Left lung (tissue), 14 donors: ENCODE measurements at places on chromosomes 1 and 21. TPM values are rescaled to one million over a fixed set of nuclear protein-coding genes. Genes with fewer than 3 reads are reported as not detected.

GRCh38 chr21:42423685-42424084, 20.0 kb downstream of the UBASH3A start:
- H3K27me3 ChIP-seq: no peaks in the 10 kb centered on the region
- H3K27ac ChIP-seq: no peak overlapping the region
- H3K4me3 ChIP-seq: no peak overlapping the region
- no peak for DNase-seq
- H3K4me1 ChIP-seq: peaks cover 18% of the 10 kb centered on the region

DNA sequence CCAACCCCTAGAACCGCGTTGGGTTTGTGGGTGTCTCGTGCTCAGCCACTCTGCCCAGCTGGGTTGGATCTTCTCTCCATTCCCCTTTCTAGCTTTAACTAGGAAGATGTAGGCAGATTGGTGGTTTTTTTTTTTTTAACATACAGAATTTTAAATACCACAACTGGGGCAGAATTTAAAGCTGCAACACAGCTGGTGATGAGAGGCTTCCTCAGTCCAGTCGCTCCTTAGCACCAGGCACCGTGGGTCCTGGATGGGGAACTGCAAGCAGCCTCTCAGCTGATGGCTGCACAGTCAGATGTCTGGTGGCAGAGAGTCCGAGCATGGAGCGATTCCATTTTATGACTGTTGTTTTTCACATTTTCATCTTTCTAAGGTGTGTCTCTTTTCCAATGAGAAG, 18.7 kb downstream of the TFF3 start:
- no peaks in the 10 kb centered on the region for H3K36me3 ChIP-seq
- H3K4me3 ChIP-seq: no peak overlapping the region
- no peaks in the 10 kb centered on the region for H3K4me1 ChIP-seq
- peak; percentile 37 for DNase-seq
- H3K27me3 ChIP-seq: no peaks in the 10 kb centered on the region

- no peak overlapping the region for H3K4me3 ChIP-seq
- no peaks in the 10 kb centered on the region for H3K4me1 ChIP-seq
- H3K27ac ChIP-seq: no peak overlapping the region
- no peak for DNase-seq
- H3K27me3 ChIP-seq: no peaks in the 10 kb centered on the region
Observed at GRCh38 chr21:29365661-29366265, 67.0 kb downstream of the BACH1 start.

DNA sequence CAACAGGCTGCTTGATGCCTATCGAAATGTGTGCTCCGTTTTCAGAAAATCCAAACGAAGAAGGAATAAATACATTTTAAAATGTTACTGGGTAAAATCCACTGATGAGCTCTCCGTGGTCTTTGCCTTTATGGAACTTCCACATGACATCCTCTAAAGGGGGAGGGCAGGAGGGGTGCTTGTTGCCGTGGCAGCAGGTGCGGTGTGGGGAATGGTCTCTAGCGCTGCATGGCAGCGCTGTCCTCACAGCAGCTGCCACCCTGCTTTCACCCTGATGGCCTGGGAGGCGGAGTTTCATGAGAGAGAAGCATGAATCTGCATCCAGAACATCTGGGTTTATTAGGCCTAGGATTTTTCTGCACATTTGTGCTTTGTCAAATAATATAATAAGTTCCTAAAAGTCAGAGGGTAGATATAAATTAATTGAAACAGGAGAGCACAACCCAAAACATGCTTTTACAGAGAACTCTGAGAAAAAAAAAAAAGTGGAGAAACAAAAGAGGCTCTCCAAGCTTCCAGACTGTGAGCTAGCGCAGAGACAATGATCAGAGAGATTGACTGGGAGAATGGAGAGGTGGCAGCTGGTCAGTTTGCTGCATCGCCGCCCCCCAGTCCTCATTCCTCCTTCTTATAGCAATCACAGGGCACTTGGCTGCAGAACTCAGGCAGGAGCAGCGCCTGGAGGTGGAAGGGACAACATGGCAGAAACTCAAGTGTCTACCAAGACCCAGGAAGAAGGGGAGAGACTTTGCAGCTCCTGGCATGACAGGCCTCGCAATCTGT, 228.6 kb downstream of the DSCAM start:
- no peak for DNase-seq
- no peak overlapping the region for H3K4me3 ChIP-seq
- H3K36me3 ChIP-seq: no peaks in the 10 kb centered on the region
- H3K27ac ChIP-seq: no peak overlapping the region
- no peaks in the 10 kb centered on the region for H3K27me3 ChIP-seq

DNA sequence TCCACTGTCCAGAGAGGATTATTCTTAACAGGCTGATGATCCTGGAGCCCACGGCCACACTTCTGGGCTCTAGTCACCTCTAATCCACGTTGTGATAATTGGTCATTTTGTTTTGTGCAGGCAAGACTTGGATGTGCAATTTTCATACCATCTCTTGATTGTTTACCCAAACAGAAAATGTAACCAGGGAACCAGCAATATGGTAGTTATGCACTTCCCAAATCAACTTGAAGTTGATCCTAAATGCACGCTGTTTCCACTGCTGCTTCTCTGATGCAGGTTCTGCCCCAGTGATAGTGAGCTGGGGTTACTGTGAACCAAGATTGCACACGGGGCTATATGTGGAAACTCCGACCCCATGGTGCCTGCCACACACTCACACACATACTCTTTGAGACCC, 14.7 kb upstream of the KCNJ15 start:
- no peaks in the 10 kb centered on the region for H3K36me3 ChIP-seq
- DNase-seq: no peak
- no peak overlapping the region for H3K27ac ChIP-seq
- peaks cover 53% of the 10 kb centered on the region for H3K4me1 ChIP-seq
- no peaks in the 10 kb centered on the region for H3K27me3 ChIP-seq

GRCh38 chr1:94004924-94005323, 95.7 kb upstream of the GCLM start:
- H3K4me3 ChIP-seq: no peak overlapping the region
- DNase-seq: no peak
- H3K4me1 ChIP-seq: no peaks in the 10 kb centered on the region
- H3K36me3 ChIP-seq: no peaks in the 10 kb centered on the region
- H3K27ac ChIP-seq: no peak overlapping the region
- no peaks in the 10 kb centered on the region for H3K27me3 ChIP-seq

- H3K4me3 ChIP-seq: no peak overlapping the region
- peaks cover 38% of the 10 kb centered on the region for H3K4me1 ChIP-seq
- no peak overlapping the region for H3K27ac ChIP-seq
- DNase-seq: no peak
Observed at GRCh38 chr21:26137379-26138060, 33.0 kb downstream of the APP start.

- H3K4me3 ChIP-seq: no peak overlapping the region
- H3K4me1 ChIP-seq: no peaks in the 10 kb centered on the region
- no peak overlapping the region for H3K27ac ChIP-seq
- no peaks in the 10 kb centered on the region for H3K27me3 ChIP-seq
- no peak for DNase-seq
Observed at GRCh38 chr21:41630249-41630648, 122.3 kb upstream of the TMPRSS2 start.

DNA sequence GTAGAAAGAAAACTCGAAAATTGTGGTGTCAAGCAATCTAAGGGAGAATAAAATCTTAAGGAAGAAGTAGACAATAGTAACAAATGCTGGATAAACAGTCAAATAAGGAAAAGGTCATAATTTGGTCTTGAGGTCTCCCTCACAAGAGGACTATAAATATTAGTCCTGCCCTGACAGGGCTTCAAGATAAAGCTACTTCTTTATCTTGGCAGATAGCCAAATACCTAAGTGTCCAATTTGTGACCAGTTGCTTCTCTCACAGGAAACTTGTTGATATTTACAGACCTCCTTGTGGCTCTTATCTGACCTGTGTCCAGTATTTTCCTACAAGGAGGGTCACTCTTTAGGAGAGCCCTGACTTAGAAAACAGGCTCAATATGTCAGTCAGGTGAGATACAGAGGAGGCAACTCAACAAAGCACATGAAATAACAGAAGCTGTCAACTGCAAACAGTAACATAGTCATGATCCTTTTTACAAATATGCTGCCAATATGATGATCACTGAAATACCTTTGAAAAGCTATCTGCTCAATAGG, 88.8 kb downstream of the TNNI3K start:
- H3K4me3 ChIP-seq: no peak overlapping the region
- H3K27me3 ChIP-seq: no peaks in the 10 kb centered on the region
- DNase-seq: peak; percentile 5
- no peak overlapping the region for H3K27ac ChIP-seq

GRCh38 chr1:39751595-39751994, 12.9 kb downstream of the PPIE start:
- H3K4me3 ChIP-seq: no peak overlapping the region
- H3K27me3 ChIP-seq: no peaks in the 10 kb centered on the region
- H3K27ac ChIP-seq: no peak overlapping the region

DNA sequence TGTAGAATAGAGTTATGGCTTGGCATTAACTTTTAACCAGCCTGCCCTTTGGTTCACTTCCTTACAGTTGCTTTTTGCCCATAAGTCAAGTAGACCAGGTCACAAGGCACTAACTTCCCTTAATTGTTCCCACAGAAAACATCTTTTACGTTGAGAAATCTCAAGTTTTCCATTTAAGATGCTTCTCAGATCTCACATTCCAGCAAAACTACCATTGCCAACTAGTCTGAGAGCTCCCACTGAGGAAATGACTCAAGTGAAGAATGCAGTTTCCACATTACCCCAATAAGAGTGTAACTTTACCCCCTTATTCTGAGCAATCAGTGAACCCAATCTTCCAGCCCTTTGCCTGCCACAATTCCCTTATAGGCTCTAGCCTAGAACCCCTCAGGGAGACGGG, 502.2 kb upstream of the OLFM3 start:
- no peak overlapping the region for H3K27ac ChIP-seq
- no peak for DNase-seq
- no peak overlapping the region for H3K4me3 ChIP-seq
- H3K27me3 ChIP-seq: no peaks in the 10 kb centered on the region

DNA sequence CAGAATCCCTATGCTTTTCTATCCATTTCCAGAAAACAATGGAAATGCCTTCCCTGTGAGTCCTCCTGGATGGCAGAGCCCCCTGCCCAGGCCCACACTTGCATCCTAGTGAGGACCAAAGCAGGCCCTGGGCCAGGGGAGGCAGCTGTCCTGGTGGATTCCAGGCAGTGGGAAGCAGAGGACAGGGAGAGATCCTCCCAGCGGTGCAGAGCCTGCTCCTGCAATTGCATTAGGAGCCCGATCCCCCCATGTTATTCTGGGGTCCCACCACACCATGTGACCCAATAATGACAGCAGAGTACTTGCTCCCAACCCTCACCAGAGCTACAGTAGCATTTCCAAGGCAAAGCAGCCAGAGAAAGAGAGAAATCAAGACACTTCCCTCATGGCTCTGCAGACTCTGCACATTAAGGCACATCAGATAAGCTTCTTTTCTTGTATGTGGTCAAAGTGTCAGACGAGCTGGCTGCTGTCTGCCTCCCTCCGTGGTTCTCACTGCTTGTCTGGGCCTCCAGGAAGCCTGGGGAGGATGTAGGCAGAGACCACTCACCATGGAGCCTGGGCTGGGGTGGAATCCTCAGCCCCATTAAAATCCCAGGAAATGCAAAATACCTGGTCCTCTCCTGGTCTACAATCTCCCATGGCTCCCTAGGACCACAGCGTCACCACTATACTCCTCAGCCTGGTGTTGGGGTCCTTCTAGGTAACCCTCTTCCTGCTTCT, 54.9 kb upstream of the RUNX3 start:
- no peaks in the 10 kb centered on the region for H3K4me1 ChIP-seq
- DNase-seq: no peak
- H3K27ac ChIP-seq: no peak overlapping the region
- no peaks in the 10 kb centered on the region for H3K36me3 ChIP-seq
- H3K4me3 ChIP-seq: no peak overlapping the region
- H3K27me3 ChIP-seq: no peaks in the 10 kb centered on the region

- H3K36me3 ChIP-seq: no peaks in the 10 kb centered on the region
- H3K27me3 ChIP-seq: no peaks in the 10 kb centered on the region
- no peak for DNase-seq
- H3K4me3 ChIP-seq: no peak overlapping the region
Observed at GRCh38 chr1:239260842-239261241, 125.5 kb upstream of the CHRM3 start.

DNA sequence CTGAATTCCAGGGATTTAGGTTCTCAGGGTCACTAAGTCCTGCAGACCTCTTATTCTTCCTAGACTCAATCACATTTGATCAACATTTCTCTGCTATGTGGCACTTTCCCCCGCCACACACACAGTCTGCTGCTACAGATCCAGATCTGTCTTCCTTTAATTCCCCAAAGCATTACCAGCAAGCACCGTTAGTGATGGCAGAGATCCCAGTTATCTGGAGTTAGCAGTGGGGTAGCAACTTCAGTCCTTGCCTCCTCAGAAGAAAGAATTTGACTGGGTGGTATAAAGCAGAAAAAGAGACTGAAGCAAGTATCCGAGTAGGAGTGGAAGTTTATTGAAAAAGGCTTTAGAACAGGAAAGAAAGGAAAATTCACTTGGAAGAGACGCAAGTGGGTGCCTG, 100.4 kb upstream of the ETV3 start:
- peaks cover 3% of the 10 kb centered on the region for H3K4me1 ChIP-seq
- no peak overlapping the region for H3K27ac ChIP-seq
- no peak for DNase-seq

DNA sequence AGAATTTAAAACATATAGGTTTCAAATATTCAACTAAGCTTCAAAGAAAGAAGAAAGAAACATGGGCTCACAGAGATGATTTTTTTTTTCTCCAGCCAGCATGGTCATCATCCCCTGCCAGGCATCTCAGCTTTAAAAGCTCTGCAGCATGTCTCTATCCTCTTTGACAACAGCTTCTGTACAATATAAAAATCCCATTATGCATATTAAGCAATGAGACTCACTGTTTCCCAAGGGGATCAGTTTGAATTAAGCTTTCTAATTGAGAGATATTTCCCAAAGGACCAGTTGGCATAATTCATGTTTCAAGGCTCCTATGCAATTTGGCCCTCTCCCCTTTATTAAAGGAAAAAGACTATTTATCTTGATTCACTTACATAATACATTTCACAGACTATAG, 220.3 kb downstream of the GRIK1 start:
- H3K27me3 ChIP-seq: no peaks in the 10 kb centered on the region
- no peaks in the 10 kb centered on the region for H3K36me3 ChIP-seq
- no peak overlapping the region for H3K27ac ChIP-seq

DNA sequence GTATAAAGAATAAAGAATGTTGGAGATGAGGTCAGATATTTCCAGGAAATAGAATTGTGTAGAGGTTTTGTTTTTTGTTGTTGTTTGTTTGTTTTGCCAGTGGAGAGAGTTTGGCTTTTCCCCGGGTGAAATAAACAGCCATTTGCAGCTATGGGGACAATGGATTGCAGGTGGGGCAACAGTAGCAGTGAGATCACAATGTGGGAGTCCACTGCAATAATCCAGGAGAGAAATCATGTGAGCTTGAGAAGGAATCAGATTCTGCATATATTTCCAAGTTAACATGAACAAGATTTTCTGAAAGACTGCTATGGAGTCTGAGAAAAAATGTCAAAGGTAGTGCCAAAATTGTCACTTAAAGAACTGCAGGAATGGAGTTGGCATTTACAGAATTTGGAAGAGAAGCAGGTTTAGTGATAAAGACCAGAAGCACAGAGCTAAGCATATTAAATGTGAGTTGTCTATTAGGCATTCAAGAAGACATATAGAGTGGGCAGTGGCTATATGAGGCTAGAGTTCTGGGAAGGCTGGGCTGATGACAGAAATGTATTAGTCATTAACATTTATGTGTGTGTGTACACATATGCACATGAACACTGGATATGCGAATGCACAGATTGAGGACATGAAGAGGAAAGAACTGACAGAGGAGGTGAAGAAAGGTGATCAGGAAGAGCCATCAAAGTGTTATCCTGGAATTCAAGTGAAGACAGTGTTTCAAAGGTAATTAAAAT, 729.6 kb upstream of the PTBP2 start:
- H3K27me3 ChIP-seq: no peaks in the 10 kb centered on the region
- H3K4me1 ChIP-seq: no peaks in the 10 kb centered on the region
- no peaks in the 10 kb centered on the region for H3K36me3 ChIP-seq
- no peak for DNase-seq
- H3K4me3 ChIP-seq: no peak overlapping the region

The GNG12 gene
- polyA plus RNA-seq: 57.3 TPM

The CCDC181 gene
- 4.3 TPM for polyA plus RNA-seq

The ANKRD45 gene
- polyA plus RNA-seq: 2.2 TPM

The UQCRHL gene
- polyA plus RNA-seq: 2.3 TPM
